Karpas-422 (cell line): ENCODE measurements at places on chromosomes 7 and 10. TPM values are rescaled to one million over a fixed set of nuclear protein-coding genes. Genes with fewer than 3 reads are reported as not detected.

GRCh38 chr10:119442758-119443060 is 99.8 kb downstream of the RGS10 start:
- DNase-seq, result no peak

DNA sequence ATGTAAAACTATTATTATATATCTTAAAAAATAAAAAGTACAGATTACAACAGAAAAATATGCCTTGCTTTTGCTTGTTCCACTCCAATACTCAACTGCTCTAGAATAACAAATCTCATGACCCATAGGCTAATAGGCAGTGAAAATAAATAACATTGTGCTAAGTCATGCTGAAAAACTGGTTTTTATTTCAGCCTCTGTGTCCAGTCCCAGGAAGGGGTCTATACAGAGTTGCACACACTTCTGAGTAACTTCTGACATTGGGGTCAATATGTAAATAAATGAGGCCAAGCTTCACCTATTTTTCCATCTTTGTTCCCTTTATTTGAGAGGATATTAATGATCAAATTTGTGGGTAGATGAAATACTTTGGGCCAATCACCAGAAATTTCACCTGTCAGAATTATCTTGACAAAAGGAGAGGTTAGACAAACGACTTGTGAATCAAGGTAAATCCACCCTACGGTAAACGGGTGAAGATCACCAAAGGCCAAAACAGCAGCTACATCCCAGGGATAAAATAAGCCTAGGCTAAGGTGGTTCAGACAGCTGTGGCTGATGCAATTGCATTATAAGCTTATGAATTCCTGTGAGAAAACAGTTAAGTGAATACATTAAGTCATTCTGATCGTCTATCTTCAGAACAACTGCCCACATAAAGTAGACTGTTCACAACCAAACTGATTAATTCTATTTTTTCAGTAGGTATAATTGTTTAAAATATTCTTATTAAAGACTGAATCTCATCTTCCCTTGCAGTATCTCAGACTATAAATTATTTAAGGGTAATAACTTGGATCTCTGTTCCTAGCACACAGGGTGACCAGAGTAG is 87.5 kb downstream of the UBE2H start:
- DNase-seq, result no peak

DNA sequence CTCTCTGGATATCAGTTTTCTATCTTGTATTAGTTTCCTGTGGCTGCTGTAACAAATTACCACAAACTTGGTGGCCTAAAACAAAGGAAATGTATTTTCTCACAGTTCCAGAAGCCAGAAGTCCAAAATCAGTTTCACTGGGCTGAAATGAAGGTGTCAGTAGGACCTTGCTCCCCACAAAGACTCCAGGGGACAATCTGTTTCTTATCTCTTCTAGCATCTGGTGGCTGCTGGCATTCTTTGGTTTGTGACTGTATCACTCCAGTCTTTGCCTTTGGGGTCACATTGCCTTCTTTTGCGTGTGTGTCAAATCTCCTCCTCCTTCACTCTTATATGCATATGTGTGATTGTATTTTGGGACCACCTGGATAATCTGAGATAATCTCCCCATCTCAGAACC is 153.0 kb upstream of the PRPS1L1 start:
- DNase-seq, result no peak

DNA sequence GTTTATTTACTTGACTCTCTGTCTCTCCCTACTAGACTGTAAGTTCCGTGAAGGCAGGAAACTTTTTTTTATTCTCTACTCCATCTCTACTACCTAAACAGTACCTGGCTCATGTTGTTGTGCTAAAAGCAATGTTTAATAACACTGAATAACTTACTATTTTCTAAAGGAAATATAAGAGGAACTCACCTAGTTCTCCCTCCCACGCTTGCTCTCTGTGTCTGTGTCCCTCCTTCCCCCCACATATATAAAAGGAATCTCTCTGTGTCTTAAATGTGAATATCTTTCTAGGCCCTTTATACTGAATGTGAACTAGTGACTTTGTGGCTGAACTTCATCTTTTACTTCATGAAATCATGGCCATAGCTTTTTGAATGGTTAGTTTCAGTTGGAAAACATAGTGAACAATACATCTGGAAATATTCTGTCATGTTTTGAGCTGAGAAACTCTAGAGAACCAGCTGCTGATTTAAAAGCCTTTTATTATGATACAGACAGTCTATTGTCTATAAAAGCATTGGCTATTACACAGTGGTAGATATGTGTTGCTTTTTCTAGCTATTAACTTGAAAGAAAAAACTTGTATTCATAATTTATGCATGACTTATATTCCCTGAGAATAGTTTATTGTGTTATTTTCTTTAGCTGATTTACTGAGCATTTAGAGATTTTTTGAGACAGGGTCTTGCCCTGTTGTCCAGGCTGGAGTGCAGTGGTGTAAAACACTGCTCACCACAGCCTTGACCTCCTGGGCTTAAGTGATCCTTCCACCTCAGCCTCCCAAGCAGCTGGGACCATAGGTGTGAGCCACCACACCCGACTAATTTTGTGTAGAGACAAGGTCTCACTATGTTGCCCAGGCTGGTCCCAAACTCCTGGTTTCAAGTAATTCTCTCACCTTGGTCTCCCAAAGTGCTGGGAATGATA is 42.5 kb downstream of the VCL start:
- DNase-seq, result no peak

- DNase-seq, result no peak
Observed at GRCh38 chr7:50531928-50532327, 33.3 kb downstream of the DDC start.

- no peak for DNase-seq
Observed at GRCh38 chr7:34184466-34184865, 279.1 kb downstream of the BMPER start.

DNA sequence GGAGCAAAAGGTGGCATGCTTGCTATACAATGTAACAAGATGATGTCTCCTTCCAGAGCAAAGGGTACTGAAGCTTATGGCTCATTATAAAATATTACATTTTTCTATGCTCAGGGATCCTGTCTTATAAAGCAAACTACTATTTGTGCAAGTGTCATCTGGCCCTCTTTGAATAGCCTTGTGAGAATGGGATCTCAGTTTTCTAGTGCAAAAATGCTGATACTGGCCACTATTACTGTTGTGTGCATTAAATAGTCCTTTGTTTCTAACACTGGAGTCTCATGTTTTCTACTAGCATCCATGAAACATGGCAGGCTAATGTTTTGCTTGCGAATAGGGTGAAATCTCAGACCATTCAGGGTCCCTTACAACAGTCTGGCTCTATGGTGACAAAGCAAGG is 823.0 kb downstream of the REEP3 start:
- no peak for DNase-seq

DNA sequence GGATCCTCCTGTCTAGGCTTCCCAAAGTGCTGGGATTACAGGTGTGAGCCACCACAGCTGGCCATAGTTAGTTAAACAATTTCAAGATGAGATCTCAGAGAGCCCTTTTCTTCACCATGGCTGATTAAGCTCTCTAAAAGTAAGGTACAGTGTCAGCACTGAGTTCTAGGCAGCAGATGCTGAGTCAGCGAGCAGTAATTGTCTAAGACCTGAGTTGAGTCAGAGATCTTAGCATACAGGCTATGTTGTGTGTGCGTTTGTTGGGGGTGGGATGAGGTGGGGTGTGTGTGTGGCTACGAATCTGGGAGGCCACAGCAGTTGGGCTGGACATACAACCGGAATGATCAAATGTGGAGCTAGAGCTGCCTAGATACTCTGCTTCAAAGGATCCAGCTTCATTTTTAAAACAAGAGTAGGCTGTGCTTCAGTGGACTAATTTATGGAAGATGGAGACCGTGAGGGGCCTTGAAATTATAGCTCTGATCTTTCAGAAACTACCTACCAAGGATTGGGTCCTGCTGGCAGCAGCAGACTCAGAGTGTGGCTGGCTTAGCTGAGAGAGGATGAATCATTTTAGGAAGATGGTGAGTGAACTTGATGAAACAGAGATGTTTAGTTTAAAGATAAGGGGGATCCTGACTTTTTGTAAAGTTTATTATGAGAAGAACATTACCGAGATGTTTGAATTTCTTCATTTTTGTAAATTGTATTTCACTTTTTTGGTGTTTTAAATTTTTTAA is 17.5 kb upstream of the MTPN start:
- no peak for DNase-seq

GRCh38 chr10:84552478-84552877 is 224.1 kb downstream of the CCSER2 start:
- DNase-seq, result no peak

DNA sequence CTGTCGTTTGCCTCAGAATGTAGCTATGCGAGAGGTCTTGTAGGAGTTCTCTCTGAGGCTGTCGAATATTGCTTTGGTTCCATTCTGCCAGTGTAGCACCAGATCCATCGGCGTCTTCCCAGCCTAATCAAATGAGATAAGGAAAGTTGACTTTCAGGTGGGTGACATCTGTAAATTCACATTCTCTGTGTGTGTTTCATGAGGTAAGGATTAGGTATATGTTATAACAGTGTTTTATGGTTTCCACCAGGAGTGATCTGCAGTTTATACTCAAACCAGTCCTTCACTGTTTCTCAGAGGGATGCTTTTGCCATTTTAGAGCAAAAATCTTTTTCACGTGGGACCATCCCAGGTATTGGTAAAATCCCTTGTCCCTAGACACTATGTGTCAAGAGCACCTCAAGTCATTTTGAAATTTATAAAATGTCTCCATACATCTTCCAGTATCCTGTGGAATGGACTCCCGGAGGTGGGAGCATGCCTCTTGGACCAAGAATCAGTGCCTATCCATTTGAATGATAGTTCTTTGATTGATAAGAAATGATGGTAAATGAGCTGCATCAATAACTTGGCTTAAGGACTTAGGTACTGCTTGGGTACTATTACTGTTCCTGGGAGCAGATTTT is 7.9 kb downstream of the ANKRD1 start:
- DNase-seq, result no peak

GRCh38 chr7:22214000-22214399 is 143.0 kb downstream of the RAPGEF5 start:
- DNase-seq, result no peak

GRCh38 chr7:96344236-96344635 is 22.3 kb upstream of the SLC25A13 start:
- no peak for DNase-seq

- no peak for DNase-seq
Observed at GRCh38 chr7:14973712-14974428, 71.3 kb upstream of the DGKB start.

DNA sequence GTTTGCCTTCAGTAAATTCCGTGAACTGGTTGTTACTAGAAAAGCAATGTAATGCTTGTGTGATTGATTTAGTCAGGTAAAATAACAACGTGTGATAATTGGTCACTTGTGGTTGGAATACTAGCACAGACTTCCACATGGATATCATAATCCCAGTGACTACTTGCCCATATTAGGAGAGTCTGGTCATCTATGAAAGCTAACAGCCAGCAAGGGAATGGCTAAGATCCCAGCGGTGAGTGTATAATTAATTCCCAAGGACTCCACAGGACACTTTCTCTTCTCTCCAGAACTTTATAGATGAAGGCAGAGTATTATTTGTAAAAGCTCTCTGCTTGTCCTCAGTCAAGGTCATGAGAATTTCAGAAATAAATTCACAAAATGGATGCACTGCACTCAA is 662.6 kb upstream of the TEX47 start:
- DNase-seq, result no peak

GRCh38 chr10:30437031-30437841 is 3.3 kb downstream of the MAP3K8 start:
- DNase-seq, result peak; percentile 79

GRCh38 chr7:88167223-88167622 is 52.6 kb downstream of the SRI start:
- no peak for DNase-seq

GRCh38 chr7:16774294-16774693 is 20.7 kb downstream of the TSPAN13 start:
- DNase-seq, result no peak

DNA sequence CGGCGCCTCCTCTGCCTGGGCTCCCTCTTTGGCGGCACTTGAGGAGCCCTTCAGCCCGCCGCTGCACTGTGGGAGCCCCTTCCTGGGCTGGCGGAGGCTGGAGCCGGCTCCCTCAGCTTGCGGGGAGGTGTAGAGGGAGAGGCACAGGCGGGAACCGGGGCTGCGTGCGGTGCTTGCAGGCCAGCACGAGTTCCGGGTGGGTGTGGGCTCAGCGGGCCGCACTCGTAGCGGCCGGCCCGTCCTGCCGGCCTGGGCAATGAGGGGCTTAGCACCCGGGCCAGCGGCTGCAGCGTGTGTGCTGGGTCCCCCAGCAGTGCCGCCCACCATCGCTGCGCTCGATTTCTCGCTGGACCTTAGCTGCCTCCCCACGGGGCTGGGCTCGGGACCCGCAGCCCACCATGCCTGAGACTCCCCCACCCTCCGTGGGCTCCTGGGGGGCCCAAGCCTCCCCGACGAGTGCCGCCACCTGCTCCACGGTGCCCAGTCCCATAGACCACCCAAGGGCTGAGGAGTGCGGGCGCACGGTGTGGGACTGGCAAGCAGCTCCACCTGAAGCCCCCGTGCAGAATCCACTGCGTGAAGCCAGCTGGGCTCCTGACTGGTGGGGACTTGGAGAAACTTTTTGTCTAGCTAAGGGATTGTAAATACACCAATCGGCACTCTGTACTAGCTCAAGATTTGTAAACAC is 73.8 kb upstream of the KMT2E start:
- no peak for DNase-seq

GRCh38 chr10:114021154-114021553 is 22.5 kb upstream of the ADRB1 start:
- DNase-seq, result no peak

DNA sequence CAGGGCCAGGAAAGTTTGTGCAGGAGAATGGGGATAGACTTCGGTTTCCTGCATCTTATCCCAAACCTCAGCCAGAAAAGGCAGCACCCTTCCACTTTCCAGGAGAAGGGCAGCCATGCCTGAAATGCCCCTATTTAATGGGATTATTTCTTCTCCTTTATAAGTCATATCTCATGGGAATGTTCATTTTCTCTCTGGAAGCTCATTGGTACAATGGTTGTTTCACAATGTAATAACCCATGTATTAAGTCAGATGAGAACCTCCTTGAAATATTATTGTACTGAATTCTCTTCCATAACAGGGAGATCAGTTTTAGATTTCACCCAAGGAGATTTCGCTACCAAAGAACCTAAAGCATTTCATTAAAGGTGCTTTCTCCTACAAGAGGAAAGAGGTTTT is 457.5 kb downstream of the KCNMA1 start:
- no peak for DNase-seq

The VAX1 gene
- not detected in 2 replicates for total RNA-seq

The MEIG1 gene
- 2.6 TPM in 1 of 2 replicates, not detected in the other for total RNA-seq

The KEL gene
- total RNA-seq, result 0.36 TPM in 1 of 2 replicates, not detected in the other

The RABGEF1 gene
- total RNA-seq, result 17.8 and 26.1 TPM in 2 replicates

The LRRC18 gene
- total RNA-seq, result 3.4 TPM in 1 of 2 replicates, not detected in the other
